ENCODE measurements at places on chromosomes 1 and 21.

- no peak for DNase-seq
These were observed 14.5 kb upstream of the ATP1A4 start for GRCh38 chr1:160136926-160137200.

GRCh38 chr1:59046730-59047157, 250.2 kb upstream of the FGGY start:
- no peak for DNase-seq

- DNase-seq: no peak
These were observed 889.2 kb downstream of the TTLL7 start for GRCh38 chr1:83109692-83110091.

- no peak for DNase-seq
These were observed 207.2 kb upstream of the C1orf87 start for GRCh38 chr1:60280819-60281218.

DNA sequence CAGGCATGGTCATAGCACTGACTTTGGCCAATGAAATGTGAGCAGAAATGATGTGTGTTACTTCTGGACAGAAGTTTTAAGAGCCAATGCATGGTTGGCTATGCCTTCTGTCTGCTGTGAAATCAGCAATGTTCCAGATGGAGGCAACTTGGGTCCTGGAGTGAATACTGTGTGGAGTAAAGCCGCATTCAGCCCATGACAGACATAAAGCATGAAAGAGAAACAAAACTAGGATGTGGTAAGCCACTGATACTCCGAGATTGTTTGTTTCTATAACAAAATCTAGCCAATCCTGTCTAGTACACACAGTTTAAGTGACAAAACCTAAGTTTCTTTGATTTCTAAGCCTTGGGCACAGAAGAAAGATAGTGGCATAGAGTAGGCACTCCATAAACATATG, 47.1 kb upstream of the ARHGAP29 start:
- DNase-seq: no peak

Data from HFF-Myc (cell line).